ENCODE measurements at places on chromosomes 16 and 17.

DNA sequence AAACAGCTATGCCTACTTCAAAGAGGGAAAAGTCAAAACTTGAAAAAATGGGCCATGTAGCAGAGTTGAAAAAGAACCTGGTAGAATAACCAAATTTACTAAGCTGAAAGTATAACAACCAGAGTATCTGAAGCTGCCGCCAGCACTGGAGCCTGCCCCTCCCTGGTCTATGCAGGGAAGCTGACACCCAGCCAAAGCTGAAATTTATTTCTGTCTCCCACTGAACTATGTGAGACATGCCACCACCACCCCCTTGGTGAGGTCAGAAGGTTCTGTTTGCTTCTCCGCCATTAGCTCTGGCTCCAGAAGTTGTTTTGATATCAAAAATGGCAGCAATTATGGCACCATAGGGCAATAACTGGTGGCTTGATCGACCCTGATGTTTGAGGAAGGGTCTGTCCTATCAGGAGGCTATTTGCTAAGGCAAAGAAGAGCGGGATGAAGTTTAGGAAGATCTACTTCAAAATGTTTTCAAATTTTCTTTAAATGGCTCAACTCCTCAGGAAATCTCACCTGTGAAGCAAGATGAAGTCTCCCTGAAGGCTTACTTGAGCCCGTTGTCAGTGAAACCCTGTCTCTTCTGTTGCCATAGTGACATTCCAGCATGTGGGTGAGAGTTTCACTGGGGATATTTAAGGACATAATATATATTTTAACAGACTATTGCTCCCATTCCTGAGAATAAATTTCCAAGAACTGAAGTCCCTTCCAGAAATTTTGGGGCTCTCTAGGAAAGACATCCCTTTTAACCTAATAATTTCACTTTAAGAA, 122.0 kb downstream of the COPRS start:
- DNase-seq: no peak

- no peak for DNase-seq
Measured at GRCh38 chr17:64065161-64065560, 44.7 kb upstream of the ICAM2 start.

DNA sequence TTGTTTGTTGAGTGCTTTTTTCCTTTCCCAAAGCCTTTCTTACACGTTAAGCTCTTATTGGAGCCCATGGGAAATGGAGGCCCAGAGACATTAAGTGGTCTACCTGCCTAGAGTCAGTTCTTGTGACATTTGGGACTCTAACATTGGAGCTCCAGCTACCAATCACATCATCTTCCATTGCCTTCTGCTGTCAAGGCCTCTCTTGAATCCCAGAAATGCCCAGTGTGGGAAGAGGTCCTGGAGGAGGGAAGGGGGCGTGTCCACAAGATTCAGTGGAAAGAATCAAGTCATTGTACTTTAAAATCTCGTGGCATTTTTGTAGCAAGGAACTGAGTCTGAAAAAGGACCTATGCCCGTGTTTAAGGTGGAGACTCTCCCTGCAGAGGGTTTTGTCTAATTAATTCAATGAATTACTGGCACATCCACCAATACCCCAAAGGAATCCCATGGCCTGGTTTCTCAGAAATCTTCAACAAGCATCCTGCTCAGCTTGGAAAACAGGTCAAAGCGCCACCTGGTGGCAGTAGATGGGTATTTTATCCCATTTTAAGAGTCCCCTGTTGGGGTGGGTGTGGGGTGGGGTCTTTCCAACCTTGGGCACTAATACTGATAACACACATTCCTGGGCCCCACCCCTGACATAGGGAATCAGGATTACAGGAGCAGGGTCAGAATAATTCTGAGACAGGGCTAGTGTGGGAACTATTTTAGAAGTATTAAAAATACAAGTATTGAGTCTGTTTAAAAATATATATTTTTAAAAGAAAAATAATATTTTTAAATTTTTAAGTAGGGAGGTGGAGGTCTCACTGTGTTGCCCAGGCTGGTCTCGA, 24.6 kb downstream of the GPT2 start:
- peak; percentile 42 for DNase-seq

DNA sequence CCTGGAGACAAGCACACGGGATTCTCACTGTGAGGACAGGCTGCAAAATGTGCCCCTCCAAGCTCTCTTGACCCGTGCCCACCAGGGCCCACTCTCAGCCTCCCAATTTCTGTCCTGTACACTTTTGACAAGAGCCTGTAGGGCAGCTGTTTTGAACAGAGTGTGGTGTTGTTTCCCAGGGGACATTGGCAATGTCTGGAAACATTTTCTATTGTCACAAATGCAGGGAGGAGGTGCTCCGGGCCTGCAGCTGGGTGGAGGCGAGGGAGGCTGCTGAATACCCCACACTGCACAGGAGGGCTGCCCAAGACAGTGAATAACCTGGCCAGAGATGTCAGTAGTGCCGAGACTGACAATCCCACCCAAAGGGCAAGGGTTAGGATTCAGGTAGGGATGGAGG, 10.5 kb downstream of the CEP295NL start:
- no peak for DNase-seq

DNA sequence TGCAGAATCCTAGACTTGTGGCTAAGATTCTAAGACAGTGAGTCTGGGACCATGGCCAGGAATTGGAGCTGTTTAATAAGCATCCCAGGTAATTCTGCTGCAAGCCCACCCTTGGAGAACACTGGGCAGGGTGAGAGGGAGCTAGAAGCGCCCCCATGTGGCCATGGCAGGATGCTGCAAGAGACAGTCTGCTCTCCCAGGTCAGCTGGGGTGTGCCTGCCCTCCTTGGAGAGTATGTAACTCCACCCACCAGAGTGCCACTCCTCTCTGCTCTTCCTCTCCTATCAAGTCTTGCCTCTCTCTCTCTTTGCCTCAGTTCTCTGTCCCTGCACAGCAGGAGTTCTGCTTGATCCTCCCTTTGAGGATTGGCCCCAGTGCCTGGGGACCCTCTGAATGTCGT, 14.9 kb downstream of the RCVRN start:
- no peak for DNase-seq

DNA sequence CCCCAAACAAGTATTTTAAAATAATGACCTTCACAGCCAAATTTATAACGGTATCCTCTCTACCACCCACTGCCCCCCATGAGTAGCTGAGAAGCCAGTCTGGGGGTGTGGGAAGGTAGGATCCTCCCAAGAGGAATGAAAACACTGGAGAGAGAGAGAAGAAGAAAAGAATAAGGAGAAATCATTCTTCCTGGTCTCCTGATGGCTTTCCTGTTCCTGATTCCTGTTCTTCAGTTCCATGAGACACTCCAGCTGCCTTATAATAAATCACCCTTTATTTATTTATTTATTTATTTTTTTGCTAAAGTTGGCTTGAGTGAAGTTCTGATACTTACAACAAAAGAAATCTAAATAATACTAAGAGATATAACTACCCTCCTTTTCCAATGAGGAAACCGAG, 56.4 kb upstream of the FAM20A start:
- DNase-seq: no peak

DNA sequence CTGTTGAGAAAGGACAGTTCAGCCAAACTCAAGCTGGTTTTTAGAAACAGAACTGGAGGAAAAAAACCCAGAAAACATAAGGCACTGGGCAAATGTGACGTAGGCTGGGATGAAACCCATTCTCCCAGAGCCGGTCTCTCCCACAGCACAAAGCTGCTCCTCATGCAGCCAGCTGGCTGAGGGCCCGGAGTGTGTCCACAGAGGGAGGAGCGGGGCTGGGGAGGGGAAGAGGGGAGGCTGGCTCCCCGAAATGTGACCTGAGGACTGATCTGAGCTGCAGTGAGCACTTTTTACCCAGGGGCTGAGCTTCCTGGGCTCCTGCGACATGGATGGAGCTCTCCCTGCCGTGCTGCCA, 20.8 kb downstream of the FOXF1 start:
- no peak for DNase-seq

DNA sequence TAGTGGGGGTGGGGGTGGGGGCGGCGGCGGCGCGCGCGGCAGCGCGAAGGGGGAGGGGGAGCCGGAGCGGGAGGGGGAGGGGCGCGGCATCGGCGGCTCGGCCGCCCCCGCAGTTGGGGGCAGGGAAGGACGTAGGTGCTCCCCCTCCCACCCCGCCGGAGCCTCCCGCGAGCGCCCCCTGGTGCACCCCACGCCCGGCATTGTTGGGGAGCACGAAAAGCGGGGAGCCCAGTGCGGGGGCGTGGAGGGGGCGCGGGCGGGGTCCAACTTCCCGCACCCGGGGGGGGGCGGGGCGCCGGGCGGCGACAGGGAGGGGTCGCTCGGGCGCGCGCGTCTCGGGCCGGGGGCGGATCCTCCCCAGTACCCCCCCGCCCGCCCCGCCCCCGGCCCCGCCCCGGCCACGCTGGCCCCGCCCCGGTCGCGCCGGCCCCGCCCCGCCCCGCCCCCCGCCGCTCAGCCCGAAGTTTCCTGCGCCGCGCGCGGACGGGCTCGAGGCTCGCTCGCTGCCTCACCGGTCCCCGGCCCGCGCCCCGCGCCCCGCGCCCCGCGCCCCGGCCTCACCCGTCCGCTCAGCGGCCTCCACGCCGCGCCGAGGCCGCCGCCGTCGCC, at the start of gene CACNA1H:
Gene CACNA1H (plus strand): TSS at position 456 of the 609 bp plus-strand sequence. CDS start 632 bp downstream, outside the sequence.
- peak; percentile 71 for DNase-seq

All from stimulated activated CD4-positive, alpha-beta T cell treated with anti-CD3 and anti-CD28 coated beads, Interleukin-2, amount 100 ng/mL, for 4 hours (primary cell).